ENCODE measurements at places on chromosomes 2 and 18. TPM values are rescaled to one million over a fixed set of nuclear protein-coding genes. Genes with fewer than 3 reads are reported as not detected.

DNA sequence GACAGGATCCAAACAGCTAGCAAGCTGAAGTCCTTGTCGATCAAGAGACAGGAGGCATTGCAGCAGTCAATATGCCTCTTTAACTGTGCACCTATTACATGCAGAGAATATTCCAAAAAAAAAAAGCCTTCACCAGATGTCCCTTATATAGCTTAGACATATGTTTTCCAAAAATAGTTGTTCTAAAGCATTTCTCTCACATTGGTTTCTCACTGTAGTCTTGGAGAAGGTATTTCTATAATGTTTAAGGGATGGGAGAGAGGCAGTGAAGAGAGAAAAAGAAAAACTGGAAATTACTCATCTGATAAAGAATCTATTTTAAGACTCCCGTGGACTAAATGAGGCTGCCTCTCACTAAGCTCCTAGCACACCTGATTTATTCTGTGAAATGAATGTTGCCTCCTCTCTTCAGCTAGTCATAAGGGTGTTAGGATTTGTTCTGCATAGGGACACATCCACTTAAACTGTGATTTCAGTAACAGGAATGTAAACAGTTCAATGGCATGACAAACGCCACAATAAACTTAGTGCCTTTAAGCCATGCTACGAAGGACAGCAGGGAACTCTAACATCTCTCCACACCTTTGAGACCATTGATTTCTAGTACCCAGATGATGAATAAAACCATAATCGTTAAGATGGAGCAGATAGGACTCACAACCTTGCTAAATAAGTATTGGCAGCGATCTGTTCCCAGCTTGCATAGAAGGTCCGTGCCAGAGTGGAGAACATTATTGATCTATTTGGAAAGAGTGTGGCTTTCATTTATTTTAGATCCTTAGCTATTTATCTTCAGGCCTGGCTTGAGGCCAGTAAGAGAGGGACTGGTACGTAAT, 98.6 kb upstream of the NCK2 start:
- no peak overlapping the region for H3K4me3 ChIP-seq
- no peak for DNase-seq
- peaks cover 29% of the 10 kb centered on the region for H3K27me3 ChIP-seq
- H3K27ac ChIP-seq: no peak overlapping the region
- H3K4me1 ChIP-seq: peaks cover 18% of the 10 kb centered on the region

GRCh38 chr2:200575957-200576356, 9.9 kb upstream of the AOX1 start:
- peaks cover 4% of the 10 kb centered on the region for H3K36me3 ChIP-seq
- no peak overlapping the region for H3K27ac ChIP-seq
- DNase-seq: no peak
- no peaks in the 10 kb centered on the region for H3K4me1 ChIP-seq
- H3K4me3 ChIP-seq: no peak overlapping the region
- H3K27me3 ChIP-seq: no peaks in the 10 kb centered on the region

- no peaks in the 10 kb centered on the region for H3K4me1 ChIP-seq
- peak; percentile 71 for DNase-seq
- peaks cover 22% of the 10 kb centered on the region for H3K36me3 ChIP-seq
- no peak overlapping the region for H3K27ac ChIP-seq
Observed at GRCh38 chr2:239186516-239187357, 214.1 kb downstream of the HDAC4 start.

DNA sequence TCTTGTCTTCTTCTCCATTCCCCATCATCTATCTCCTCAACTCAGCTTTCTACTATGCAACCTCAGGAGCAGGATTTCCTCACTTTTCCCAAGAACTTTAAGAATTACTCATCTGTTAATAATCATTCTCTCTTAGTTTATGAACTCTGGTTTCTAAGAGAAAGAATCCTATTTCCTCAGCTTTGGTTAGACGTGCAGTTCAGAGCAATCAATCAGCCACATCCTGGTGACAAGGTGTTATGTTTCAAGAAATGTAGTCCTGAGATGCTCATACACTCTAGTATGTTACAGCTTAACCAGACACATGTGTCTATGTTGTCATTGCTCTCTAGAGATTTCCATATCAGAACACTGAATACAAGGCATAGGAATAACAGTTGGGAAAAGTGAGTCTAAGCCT, 277.9 kb downstream of the MBD2 start:
- DNase-seq: no peak
- no peak overlapping the region for H3K4me3 ChIP-seq
- H3K4me1 ChIP-seq: no peaks in the 10 kb centered on the region
- peak overlapping the region; percentile 49 for H3K27ac ChIP-seq

GRCh38 chr18:59861963-59862819, 37.6 kb upstream of the PMAIP1 start:
- no peaks in the 10 kb centered on the region for H3K4me1 ChIP-seq
- H3K36me3 ChIP-seq: no peaks in the 10 kb centered on the region
- H3K4me3 ChIP-seq: no peak overlapping the region
- peaks cover 9% of the 10 kb centered on the region for H3K27me3 ChIP-seq
- H3K27ac ChIP-seq: no peak overlapping the region
- no peak for DNase-seq

DNA sequence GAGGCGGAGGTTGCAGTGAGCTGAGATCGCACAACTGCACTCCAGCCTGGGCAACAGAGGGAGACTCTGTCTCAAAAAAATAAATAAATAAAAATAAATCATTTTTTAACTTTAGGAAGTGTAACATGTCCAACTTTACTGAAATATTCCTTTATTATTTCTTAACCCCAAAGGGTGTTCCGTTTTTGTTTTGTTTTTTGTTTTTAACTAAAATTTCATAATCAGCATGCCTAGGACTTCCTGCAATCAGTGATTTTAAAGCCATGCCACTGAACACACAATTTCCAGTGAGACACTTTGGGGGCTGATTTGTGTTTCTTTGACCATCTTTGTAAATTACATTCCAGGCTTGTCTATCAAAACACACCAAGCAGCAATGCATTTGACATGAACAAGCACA, 7.1 kb downstream of the CATIP start:
- H3K4me1 ChIP-seq: peaks cover 3% of the 10 kb centered on the region
- no peaks in the 10 kb centered on the region for H3K27me3 ChIP-seq
- no peak overlapping the region for H3K4me3 ChIP-seq
- no peak for DNase-seq
- no peak overlapping the region for H3K27ac ChIP-seq

- H3K36me3 ChIP-seq: no peaks in the 10 kb centered on the region
- DNase-seq: no peak
- no peak overlapping the region for H3K27ac ChIP-seq
- H3K27me3 ChIP-seq: peaks cover 10% of the 10 kb centered on the region
- H3K4me3 ChIP-seq: no peak overlapping the region
Observed at GRCh38 chr18:50662177-50662576, 102.3 kb downstream of the MAPK4 start.

DNA sequence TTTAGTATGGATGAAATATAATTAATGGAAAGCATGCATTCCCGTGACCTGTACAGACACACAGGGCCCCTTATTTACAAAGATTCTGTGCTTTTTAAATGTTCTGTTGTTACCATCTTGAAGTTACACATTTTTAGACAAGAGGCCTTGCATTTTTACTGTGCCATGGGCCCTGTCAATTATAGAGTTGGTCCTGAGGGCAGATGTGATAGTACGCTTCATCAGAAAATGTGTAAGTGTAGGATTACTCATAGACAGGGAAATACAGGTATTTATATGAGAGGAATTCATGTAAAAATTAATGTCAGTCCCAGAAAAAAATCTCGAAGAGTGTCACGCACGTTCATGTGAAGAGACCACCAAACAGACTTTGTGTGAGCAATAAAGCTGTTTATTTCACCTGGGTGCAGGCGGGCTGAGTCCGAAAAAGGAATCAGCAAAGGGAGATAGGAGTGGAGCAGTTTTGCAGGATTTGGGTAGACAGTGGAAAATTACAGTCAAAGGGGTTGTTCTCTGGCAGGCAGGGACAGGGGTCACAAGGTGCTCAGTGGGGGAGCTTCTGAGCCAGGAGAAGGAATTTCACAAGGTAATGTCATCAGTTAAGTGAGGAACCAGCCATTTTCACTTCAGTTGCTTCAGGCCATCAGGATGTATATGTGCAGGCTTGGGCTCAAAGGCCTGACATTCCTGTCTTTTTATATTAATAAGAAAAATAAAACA, 12.2 kb upstream of the ALPK2 start:
- H3K27me3 ChIP-seq: no peaks in the 10 kb centered on the region
- H3K27ac ChIP-seq: no peak overlapping the region
- no peak overlapping the region for H3K4me3 ChIP-seq
- DNase-seq: no peak

DNA sequence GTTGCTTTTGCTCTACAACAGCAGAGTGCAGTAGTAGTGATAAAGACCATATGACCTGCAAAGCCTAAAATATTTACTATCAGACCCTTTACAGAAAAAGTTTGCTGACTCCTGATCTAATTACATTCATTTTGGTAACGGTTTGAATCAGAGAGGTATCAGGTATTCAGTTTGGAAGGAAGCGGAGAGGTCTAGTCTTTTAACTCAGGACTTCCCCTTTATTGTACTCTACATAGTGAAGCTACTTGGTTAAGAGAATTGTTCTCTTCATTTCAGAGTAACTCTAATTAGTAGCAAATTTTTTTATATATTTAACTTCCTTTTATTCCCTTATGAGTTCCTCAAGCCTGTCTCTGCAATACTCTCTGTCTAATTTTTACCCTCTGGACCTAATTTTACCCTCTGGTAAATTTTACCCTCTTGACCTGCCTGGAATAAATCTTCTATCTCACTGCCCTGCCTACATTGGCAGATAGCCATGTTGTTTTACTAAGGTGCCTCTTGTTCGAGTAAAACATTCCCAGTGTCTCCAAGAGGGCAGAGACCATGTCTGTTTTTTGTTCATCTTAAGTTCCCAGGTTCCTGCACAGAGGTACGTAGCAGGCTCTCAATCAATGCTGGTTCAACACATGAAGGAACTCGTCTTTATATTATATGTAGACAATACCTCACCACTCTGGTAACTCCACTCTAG, 170.6 kb downstream of the DNAH6 start:
- DNase-seq: no peak
- H3K27ac ChIP-seq: no peak overlapping the region
- no peaks in the 10 kb centered on the region for H3K4me1 ChIP-seq

DNA sequence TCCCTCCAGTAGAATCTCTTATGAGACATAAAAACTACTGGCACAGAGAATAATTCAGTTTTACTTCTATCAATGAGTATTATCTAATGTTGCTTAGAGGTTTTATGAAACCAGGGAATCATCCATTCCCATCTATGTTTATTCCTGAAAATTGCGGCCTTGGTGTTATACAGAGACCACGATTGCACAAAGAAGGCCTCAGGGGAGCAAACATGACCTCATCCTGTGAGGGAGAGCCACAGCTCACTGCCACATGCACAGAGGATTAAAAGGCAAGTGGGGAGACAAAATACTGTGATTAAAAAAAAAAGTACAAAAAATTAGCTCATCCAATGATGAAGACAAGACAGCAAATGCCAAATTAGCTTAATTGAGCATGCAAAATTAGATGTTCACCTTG, 111.8 kb upstream of the SLC35G4 start:
- no peak overlapping the region for H3K27ac ChIP-seq
- H3K27me3 ChIP-seq: no peaks in the 10 kb centered on the region
- peaks cover 49% of the 10 kb centered on the region for H3K4me1 ChIP-seq
- no peaks in the 10 kb centered on the region for H3K36me3 ChIP-seq

GRCh38 chr2:238502956-238503791, 76.4 kb downstream of the ASB1 start:
- H3K4me3 ChIP-seq: no peak overlapping the region
- H3K27ac ChIP-seq: no peak overlapping the region
- peaks cover 3% of the 10 kb centered on the region for H3K27me3 ChIP-seq
- peaks cover 2% of the 10 kb centered on the region for H3K36me3 ChIP-seq

DNA sequence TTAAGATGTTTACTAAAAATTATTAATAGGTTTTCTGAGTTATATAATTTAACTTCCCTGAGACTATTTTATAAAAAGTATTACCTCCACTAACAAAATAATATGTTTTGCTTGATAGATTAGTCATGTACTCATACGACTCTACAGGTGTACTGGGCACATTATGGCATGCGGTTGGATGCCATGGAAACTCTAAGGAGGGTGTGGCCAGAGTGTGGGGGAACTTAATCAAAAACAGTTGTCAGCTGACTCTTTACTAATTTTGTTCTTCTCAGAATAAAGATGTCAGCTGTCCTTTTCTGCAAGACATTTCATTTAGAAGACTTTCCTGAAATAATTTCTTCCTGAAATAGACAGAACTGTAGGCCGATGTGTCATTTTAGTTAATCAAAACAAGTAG, 228.3 kb upstream of the SIX3 start:
- H3K27me3 ChIP-seq: no peaks in the 10 kb centered on the region
- DNase-seq: no peak

DNA sequence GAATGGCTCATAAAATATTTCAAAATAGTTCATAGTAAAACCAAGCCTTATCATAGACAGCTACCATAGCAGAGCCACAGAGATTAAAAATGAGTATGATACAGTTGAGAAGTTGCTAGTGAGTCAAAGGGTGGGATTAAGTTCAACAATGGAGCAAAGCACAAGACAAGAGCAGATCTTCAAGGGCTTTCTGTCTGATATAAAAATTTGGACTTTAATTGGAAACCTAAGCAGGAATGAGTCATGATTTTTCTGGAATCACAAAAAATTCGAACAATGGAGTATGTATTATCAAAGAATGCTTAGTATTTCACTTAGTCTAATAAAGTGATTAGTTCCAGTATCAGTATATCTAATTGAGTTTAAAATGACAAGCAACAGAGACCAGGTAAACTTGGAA, 487.3 kb upstream of the NETO1 start:
- no peak overlapping the region for H3K4me3 ChIP-seq
- no peaks in the 10 kb centered on the region for H3K36me3 ChIP-seq
- DNase-seq: no peak
- H3K27ac ChIP-seq: no peak overlapping the region

DNA sequence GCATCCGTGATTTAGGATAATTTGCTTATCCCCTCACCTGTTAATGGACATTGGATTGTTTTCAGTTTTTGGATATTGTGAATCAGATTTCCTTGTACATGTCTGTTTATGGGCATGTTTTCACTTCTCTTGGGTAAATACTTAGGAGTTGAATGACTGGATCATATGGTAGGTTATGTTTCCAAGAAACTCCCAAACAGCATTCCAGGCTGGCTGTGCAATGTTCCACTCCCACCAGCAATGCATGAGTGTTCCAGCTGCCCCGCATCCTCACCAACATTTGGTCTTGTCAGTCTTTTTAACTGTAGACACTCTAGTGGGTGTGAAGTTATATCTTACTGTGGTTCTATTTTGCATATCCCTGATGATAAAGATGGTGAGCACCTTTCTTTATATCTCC, 8.9 kb upstream of the LRRFIP1 start:
- H3K27ac ChIP-seq: no peak overlapping the region
- H3K36me3 ChIP-seq: no peaks in the 10 kb centered on the region
- peaks cover 43% of the 10 kb centered on the region for H3K4me1 ChIP-seq
- no peak overlapping the region for H3K4me3 ChIP-seq

GRCh38 chr2:218798767-218799504, 17.0 kb downstream of the CYP27A1 start:
- H3K36me3 ChIP-seq: no peaks in the 10 kb centered on the region
- H3K4me1 ChIP-seq: no peaks in the 10 kb centered on the region

The TMEM185B gene
- total RNA-seq: 22.0 TPM

The LYG2 gene
- not detected for total RNA-seq

The SMYD1 gene
- total RNA-seq: not detected

All from chondrocyte (in vitro differentiated cells).